Fibroblast of skin of left quadriceps (primary cell): ENCODE measurements at places on chromosomes 3 and 15.

- no peak for DNase-seq
Measured at GRCh38 chr15:83816124-83816883, 162.4 kb downstream of the ADAMTSL3 start.

- DNase-seq = no peak
Measured at GRCh38 chr3:39753391-39753790, 56.0 kb upstream of the MYRIP start.

DNA sequence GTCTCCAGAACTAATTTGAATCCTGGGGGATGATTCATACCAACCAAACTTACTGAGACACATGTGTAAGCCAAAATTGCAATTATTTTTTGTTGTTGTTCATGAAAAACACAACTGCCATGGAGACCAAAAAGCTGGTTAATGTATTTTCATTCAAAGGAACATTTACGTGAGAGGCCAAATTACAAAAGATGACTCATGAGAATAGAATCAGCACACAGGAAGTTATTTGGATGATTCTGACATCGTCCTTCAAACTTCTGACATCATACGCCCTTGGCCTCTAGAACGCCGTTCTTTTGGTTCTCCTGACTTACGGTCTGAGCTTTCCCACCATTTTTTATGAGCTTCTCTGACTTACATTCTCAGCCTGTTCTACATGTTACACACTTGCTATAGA, 3.0 kb upstream of the ZNF280D start:
- DNase-seq = no peak

DNA sequence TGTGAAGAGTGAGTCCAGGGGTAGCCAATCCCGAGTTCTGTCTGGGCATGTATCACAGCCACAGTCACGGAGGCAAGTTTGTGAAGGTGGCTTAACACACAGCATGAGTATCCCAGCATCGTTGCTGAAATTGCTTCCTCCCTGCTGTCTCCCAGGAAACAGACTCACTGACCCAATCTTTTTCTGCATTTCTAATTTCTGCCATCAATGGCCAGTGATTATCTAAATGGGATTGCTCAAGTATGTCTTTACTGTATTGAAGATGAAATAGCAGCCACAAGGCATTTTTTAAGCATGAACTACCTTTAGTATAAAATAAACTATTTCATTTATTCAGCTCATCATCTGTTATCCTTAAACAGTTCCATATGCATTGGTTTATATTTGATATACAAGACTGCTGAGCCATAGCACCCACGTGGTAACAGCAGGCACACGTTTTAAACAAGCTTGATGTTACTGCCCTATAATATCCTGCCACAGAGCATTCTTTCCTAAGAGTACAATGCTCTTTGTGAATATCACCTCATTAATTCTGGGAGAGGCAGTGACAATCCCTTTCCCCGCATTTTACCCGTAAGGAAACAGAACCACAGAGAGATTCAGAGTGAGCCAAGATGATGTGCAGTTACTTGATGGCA, 276.6 kb upstream of the THBS1 start:
- DNase-seq = peak; percentile 97

DNA sequence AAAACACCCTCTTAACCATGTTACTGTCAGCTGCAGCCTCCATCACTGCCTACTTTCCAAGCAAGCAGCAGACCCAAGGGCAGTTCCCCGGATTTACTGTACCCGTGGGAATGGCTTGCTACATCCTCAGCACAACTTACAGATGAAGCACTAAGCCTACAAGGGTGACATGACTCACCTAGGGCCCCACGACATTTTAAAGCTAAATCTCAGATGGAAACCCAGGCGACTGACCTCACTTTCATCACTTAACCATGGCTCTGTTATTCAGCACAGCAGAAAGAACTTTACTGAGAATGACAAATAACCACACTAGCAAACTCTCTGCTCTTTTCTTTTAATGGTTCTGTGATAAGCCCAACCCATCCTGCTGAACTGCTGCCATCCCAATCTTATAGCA, 65.6 kb downstream of the SUMF1 start:
- no peak for DNase-seq

GRCh38 chr3:68793759-68794701, 138.3 kb downstream of the TAFA4 start:
- no peak for DNase-seq

- no peak for DNase-seq
Measured at GRCh38 chr3:184575701-184576100, 14.1 kb downstream of the EPHB3 start.

GRCh38 chr3:9248522-9249271, 749 bp downstream of the SRGAP3 start:
- no peak for DNase-seq

DNA sequence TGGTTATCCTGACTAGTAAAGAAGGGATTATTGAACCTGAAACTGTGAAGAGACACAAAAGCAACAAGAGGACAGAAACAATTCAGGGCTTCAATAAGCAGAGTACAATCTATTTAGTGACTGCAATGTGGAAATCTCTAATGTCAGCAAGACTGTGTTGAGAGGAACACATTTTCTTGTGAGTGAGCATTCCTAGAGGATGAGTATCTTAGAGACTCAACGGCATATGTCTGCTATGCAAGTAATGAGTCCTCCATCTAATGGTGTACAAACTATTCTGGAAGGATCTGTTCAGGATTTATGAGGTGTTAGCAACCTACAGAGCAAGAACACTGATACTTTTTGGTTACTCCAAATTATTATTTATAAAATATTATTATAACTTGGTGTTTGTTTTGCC, 226.5 kb upstream of the NDN start:
- DNase-seq = no peak

DNA sequence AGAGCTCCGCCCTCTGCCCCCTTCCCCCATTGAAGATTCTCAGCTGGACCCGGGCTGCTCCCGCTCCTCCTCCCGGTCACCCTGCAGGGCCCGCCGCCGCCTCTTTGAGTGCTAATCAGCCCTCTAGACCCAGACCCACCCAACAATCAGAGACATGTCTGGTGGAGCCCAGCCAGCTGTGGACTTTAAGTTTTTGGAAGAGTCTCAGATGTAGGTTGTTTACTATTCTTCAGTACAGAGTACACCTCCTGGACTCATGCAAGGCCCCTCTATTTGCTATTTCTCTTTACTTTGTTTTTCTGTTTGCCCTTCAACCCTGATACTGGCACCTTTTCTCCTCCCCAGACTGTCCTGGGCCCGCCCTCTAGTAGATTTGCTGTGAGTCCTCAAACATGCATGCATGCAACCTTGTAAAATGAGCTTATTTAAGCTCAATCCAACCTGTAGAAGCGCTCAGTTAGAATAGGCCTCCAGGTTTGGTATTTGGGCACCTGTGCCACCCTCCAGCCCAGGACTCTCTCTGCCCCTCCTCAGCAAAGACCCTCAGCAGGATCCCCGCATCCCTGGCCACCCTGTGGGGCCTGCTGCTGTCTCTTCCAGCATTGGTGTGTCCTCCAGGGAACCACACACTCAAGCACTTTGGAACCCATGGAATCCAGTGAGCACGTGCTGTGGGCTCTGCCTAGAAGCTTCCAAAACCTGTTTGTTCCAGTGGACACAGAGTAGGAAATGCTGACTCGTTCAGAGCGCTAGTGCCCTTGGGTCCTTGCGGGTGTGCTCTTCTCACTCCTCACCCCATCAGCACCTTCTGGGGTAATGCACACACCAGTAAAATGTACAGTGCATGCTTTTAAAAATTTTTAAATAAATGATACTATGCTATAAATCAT, 4.6 kb downstream of the PRR23E start:
- no peak for DNase-seq
